ENCODE measurements at places on chromosomes 6 and 20.

DNA sequence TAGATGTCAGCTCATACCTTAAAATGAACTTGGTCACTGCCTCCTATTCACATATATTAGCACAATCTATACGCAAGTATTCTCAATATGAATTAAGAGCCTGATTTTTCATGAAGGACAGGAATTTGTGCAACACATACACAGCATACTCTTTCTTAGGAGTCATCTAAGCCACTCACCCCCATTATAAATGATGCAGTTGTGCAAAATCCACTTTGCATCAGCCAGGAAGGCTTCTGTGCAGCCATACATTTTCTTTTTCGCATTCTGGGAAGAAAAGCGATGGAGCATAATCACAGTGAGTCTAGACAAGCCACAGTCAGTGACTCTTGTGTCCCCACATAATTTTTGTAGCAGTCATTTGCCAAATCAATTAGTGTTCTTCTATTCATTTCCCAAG is 66.5 kb downstream of the ZMYND8 start:
- no peak for DNase-seq

DNA sequence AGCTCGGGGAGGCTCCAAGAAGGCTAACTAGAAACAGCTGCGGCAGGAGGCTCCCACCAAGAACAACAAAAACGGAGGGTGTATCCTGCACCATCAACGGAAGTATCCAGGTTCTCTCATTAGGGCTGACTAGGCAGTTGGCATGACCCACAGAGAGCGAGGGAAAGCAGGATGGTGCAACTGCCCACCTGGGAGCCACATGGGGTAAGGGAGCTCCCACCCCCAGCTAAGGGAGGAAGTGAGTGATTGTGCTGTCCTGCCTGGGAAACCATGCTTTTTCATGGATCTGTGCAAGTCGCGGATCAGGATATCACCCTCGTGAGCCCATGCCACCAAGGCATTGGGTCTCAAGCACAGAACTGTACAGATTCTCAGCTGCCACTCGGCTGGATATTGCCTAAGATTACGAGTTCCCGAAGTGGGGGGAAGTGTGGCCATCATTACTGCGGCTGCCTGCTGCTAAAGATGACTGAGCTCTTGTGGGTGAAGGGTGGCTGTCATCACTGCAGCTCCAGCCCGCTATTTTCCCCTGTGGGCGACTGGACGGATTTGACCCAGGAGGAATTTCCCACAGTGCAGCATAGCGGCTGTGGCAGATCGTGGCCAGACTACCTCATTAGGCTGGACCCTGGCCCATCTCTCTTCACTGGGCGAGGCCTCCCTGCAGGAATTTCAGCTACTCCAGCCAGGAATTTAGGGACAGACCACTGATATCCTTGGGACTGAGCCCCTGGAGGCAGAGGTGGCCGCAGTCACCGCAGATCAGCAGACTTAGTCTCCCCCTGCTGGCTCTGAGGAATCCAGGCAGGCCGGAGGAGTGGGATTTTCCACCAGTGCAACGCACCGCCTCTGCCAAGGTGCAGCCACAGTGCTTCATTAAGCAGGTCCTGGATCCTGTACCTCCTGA is 515.7 kb downstream of the FRK start:
- peak; percentile 65 for DNase-seq

DNA sequence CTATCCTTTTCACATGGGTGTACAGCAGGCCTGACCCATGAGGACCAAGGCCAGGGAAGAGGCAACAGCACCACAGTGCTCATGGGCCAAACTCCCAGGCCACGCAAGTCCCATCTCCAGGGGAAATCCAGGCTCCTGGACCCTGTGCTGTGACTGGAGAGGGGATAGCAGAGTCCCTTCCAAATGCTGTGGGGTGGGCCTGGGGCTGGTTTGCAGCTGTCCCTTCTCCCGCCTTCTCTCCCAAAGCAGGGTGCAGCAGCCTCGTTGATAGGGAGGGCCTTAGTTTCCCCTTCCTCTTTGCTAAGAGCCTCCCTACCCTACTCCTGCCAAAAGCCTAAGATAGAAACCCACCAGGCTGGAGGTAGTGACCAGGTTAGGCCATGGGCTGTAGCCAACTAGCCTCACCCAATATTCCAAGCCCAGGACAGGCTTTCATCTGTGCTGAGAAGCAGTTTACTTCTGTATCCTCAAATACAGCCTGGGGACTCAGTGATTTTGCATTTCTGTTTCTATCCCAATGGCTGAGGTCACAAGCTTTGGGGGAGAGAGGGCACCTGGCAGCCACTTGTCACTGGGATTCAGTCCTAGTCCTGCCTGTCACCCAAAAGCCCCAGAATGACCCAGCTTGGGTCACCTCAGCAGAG is 1.4 kb downstream of the CTSZ start:
- no peak for DNase-seq

DNA sequence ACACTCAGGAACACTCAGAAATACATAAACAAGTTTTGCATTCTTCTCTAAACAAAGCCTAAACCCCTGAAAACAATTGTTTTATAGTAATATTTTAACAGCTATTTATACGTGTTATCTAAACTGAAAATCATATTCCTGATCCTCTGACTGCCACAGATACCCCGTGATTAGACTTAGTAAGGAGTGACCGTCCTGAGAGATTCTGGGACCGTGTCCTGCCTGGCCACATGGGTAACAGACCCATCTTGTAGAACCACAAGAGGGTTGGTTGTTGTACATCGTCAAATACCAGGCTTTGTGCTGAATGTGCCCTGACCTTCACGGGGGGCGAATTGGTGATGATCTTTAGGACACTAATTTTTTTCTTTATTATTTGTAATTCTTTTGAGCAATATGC is 214.4 kb downstream of the TMEM242 start:
- no peak for DNase-seq

- no peak for DNase-seq
Observed at GRCh38 chr6:125922322-125922860, 34.2 kb upstream of the HINT3 start.

DNA sequence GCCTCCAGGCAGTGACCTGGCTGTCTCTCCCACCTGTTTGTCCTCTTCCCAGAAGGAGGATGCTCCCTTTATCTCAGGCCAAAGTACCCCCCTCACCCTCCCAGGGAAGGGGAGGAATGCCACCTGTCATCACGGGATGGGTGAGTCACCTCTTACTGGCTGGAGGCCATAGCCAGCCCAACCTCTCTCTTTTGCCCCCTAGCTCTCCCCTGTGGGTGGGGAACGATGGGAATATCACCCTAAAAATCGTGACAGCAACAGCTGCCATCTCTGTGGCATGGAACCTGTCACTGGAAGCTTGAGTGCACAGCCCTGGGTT is 137.5 kb upstream of the PTPN1 start:
- DNase-seq: no peak

- DNase-seq: peak; percentile 24
Observed at GRCh38 chr6:7726416-7727085, 652 bp downstream of the BMP6 start.

GRCh38 chr6:26157251-26158075 is 70.2 kb downstream of the HFE start:
- DNase-seq: peak; percentile 60

GRCh38 chr20:47825011-47825762 is 39.9 kb upstream of the SULF2 start:
- no peak for DNase-seq

- DNase-seq: peak; percentile 9
Observed at GRCh38 chr6:13526727-13527670, 39.6 kb upstream of the GFOD1 start.

DNA sequence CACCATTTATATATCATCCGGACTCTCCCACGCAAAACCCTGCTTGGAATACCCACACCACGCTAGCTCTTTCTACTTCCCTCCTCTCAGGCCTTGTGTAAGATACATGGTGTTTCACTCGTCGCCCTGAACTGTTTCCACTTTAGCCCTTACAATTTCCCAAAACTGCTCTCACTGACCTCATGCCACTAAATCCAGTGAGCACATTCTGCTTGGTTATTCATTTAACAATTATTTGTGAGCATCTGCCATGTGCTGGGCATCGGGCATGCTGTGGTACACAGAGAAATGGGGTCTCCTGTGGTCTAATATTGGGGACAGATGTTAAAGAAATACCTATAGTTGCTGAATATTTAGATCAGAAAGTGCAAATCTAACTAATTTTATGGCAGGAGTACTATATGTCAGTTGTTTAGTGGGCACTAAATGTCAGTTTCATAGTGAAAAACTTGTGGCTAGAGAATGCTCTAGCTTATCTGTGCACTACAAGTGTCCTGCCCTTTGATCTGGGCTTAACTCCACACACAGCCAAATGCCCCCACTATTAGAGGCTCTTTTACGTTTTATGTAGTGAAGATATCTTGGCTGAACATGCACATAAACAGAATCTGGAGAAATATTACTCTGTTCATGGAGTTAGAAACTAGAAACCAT is 41.0 kb downstream of the PLEKHG1 start:
- no peak for DNase-seq

DNA sequence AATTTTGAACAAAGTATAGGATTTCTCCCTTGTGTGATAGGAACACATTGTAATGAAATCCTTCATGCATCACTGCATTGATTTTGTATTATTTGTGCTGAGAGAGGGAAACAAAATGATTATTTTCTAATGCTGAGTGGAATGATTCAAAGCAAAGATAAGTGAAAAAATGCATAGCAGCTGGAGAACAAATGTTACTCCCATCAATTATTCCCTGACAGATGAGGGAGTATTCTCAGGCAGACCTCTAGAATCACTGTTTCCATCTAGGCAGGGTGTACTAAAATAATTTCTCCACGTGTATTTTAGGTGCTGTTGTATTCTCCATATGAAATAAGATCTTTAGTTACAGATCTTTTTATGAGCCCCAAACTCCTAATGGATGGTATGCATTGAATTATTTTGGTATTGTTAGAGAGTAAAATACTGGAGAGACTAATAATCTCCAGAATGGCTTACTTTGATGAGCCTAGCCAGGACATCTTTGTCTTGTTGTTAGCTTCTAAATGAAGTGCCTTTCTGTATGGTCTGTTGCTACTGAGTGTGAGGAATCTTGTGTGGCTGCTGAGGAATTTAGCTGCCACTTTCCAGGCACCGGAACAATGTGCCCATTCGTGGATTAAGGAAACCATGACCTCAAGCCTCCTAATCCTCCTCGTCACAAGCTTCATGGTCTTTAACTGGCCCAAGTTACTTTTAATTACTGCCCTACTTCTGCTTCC is 39.6 kb downstream of the RNF217 start:
- peak; percentile 28 for DNase-seq

- no peak for DNase-seq
Observed at GRCh38 chr6:1577896-1578745, 31.6 kb upstream of the FOXC1 start.

- no peak for DNase-seq
Observed at GRCh38 chr6:53461696-53462095, 83.2 kb downstream of the GCLC start.

GRCh38 chr6:102571236-102571908 is 1177.9 kb downstream of the GRIK2 start:
- no peak for DNase-seq

GRCh38 chr20:11917663-11918062 is at the start of gene BTBD3:
Gene BTBD3 (plus strand): TSS chr20:11917893. CDS start chr20:11918276, 383 bp downstream.
- no peak for DNase-seq

GRCh38 chr6:18656506-18656905 is 269.4 kb downstream of the RNF144B start:
- DNase-seq: no peak

GRCh38 chr6:4256969-4257368 is 121.6 kb upstream of the ECI2 start:
- DNase-seq: no peak

DNA sequence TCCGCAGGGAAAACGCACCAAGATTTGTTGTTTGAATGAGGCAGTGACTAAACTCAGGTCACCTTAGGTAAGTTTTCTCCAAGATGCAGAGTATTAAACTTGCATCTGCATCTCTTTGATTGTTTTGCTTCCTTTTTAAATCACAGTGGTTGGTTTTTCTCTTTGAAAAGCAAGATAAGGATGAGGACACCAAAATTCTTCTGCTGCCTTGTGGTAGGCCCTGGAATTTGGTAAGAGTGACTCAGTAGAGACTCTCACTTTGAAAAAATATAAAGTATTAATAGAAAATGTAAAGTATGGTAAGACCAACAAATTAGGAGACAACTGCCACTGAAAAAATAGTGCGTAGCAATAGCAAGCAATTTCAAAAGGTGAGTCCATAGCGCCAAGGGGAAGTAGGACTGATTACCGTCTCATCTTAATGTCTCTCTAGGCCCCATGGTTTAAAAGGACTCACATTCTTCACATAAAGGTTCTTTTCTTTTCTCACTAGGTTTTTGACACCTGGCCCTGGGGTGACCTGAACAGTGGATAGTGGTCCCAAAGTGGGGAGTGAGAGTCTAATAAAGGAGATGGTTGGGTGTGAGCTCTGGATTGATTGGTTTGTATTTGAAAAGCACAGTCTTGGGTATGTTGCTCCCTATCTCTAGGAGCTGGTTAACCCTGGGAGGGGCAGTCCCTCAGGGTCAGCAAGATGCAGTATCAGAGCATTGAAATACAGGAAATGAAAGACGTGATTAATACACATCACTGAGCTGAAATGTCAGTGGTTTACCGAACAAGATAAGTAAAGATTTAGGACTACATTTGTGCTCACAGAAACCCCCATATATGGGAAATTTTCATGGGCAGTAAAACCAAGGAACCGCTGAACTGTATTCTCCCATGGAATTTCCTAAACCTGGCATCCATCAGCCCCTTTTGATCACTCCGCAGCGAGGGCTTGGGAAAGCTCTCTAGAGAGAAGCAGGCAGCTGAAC is 221.2 kb downstream of the SLC24A3 start:
- DNase-seq: no peak

DNA sequence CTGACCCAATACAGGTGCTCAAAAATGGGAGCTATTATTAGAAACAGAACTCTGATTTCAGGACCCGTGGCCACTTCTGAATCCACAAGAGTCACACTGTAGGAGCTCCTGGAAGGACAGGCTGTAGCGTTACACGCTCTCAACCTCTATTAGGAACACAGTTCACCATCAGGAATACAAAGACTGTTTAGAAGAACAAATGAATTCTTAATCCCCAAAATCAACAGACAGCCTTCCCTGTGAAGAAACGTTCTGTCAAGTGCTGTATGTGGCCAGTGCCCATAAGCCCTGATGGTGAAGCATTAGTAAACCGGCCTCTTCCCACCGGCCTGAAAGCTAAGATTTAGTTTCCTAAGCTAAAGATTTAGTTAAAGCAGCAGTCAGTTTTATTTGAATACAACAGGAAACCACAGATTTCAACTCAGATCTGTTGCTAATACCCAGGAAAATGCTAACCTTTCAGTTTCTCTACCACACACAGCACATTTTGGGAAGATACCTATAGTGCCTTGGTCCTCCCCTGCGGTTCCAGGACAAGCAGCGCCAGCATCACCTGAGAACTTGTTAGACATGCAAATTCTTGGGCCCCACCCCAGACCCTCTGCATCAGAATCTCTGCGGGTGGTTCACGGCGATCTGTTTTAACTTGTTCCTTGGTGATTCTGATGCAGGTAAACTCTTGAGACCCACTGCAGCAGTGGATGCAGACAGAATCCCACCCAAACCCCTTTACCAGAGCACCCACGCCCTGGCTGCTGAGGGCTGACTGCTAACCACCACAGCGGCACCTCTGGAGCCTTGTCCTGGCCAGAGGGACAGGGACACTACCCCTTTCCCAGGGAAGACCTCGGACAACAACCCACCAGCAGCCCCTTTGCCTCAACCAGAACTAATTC is 33.4 kb downstream of the MTRES1 start:
- DNase-seq: no peak
